Neuronal stem cell (in vitro differentiated cells): ENCODE measurements at places on chromosomes 12 and 14.

- peak; percentile 65 for DNase-seq
These were observed 428 bp downstream of the RNF41 start for GRCh38 chr12:56221232-56221756.

DNA sequence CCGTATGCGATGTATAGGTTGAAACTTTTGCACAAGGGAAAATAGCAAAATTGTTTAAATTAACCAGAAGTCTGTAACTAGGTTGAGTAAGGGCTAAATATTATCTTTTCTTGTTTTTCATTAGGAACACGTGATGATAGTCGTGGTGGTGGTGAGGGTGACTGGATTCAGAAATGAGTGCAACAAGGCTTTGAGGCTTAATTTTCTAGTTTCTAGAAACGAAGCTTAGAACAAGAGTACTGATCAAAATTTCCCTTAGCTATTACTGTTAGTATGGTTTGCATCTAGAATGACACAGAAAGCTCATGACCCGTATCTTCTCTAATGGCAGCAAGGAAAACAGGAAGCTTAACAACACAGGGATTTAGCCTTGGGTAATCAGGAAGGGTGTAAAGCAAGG is 7.0 kb downstream of the SLIRP start:
- no peak for DNase-seq

- DNase-seq: peak; percentile 48
These were observed 86.3 kb downstream of the ASCL1 start for GRCh38 chr12:103043531-103044486.

DNA sequence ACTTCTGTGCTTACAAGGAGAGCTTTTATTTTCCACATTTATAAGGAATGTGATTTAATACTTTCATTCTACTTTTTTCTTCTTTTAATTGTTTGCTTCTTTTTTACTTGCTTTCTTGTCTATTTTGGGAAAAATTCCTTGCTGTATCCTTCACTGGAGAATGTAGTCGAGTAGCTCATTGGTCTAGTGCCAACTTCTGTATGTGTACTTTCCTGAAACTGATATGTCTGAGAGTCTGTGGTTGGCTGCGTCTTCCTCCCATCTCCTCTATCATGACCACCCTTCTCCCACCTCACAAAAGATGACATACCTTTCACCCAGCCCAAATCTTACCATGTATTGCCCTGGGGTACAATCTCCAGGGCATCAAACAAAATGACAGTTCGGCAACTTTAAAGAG is 51.8 kb downstream of the MSRB3 start:
- DNase-seq: no peak

DNA sequence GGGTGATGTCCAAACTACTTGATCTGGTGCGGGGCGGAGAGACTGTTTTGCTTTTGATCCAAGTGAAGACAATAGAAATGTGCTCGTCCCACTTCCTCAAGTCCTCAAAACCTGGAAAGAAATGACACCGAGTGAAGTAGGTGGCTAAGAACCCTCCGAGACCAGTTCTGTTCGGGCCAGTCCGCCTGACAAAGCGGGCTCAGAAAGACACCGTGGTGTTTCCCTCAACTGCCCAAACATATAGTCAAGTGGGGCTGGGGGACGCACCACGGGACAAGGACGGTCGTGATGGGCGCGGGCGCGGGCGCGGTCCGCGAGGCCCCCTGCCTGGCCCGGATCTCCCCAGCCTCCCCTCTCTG is 1.6 kb downstream of the PHLDA1 start:
- no peak for DNase-seq

GRCh38 chr12:68572661-68573060 is 38.0 kb upstream of the RAP1B start:
- no peak for DNase-seq

DNA sequence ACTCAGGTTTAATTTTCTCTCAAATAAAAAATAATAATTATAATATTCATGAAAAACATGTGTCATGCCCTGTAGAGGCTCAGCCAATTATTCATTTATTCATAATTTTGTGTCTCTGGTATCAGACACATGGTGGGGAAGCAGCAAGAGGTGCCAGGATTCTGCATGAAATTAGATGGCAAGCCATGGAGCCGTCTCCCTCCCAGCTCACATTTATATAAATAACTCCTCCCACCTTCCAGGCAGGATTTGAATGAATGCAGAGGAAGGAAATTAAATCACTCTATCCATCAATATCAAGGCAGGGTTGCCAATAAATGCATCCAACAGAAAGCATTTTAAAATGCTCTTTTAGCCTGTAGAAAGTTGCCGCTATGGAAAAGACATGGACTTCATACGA is 98.1 kb downstream of the PTPRR start:
- no peak for DNase-seq

DNA sequence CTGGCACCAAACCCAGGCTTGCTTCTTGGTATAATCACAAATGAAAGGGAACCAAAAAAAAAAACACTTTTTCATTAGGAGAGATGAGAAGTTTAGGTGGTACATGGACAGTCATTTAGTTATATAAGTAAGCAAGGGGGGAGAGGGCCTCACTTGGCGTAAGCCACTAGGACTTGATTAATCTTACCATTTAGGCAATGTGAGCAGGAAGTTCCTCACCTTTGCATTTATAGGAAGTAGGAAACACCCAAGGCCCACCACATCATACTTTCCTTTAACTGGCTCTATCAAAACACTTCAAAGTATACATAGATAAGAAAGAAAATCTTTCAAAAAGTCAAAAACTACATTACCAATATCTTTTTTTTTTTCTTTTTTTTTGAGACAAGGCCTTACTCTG is 6.7 kb upstream of the RPS6KA5 start:
- no peak for DNase-seq

DNA sequence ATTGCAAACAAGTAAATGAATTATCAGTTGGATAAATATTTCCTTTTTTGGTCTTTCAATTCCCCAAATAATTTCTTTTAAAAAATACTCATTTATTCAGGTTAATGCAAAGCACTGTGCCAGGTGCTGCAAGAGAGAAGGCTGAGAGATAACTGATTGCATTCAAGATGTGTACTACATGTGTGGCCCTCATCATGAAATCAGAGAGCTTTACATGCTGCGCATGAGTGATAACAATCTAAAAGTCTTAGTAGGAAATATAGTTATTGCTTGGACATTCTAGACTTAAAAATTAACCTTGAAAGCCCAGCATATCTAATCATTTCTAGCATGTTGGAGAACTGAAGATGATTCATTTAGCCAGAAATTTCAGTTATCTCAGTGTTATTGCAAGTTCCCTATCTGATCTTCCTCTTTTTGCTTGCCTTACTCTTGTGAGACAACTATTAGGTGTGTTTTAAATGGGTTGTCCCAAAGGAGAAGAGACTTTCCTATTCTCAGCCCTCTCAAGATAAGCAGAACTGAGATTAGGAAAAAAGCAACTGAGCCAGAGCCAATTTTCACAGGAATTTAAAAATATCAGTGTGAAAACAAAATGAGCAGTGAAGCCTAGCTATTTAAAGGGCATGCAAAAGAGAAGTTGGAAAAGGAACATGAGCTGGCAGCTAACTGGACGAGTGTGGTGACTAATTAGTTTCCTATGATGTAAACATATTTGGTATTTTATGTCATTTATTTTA is 60.9 kb downstream of the PLEKHA5 start:
- DNase-seq: no peak
